B cell (primary cell): ENCODE measurements at places on chromosomes 3 and 15.

GRCh38 chr3:179671747-179672242 lies 19.0 kb downstream of the USP13 start:
- DNase-seq, result no peak

DNA sequence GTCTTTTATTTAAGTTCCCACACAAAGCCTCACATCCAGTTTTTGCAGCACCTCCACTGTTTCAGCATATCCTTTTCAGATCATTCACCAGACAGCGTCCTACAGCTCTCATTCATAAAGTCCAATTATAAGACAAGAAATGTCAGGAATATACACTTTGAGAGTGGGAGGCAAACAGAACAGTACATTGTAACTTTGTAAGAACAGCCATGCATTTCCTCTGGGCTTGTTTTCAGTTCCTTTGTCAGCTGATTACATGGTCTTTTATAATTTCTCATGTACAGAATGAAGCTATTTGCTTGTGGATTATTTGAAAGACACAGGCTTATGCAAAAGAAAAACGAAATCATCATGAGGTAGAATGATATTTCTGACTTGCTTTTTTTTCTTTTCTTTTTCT lies 85.7 kb downstream of the SOX2 start:
- DNase-seq, result no peak

GRCh38 chr15:74511583-74511982 lies 29.4 kb upstream of the ARID3B start:
- no peak for DNase-seq

DNA sequence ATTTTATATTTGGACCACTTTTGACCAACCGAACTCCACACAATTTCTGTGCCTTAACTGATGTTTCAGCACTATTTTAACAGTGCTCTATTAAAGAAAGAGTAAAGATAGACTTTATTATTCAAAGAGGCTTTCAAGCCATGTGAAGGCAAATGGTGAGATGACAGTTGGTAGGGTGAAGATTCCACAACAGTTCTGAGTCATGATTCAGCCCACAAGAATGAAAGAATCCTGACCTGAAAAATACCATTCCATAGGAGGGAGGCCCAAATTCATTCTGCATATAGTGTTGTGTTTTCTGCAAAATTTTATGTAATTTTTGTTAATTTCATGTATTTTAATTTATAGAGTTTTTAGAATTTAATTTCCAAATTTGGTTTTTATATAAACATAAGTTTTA lies 135.6 kb upstream of the STAC start:
- DNase-seq, result no peak

DNA sequence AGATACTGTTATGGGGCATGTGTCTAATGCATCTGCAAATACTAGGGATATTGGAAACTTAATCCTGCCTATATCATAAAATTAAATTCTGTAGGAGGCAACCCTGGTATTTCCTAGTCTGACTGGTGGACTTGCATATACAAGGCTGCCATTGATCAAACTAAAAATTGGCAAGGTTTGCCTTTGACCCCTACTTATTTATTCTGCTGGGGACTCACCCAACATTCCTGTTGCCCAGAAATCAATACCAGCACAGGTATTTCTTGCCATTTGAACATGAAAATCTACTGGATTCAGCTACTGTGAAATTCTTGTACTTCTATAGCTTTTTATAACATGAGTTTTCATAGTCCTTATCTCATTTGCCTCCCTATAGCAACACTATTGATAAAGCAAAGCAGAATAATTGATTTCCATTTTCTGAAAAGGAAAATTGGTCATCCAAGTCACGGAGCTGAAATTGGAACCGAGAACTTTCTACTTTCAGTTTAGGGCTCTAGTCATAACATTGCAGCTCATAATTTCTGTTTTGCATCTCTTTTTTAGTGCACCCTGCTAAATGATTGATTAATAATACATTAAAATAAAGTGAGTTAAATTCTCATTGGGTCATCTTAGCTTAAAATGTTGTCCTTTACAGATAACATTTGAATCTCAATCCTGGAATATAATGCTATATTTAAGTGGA lies 365.2 kb downstream of the MFSD1 start:
- DNase-seq, result no peak

- DNase-seq, result no peak
Observed at GRCh38 chr15:61051569-61052031, 177.5 kb downstream of the RORA start.

GRCh38 chr3:111676211-111677006 lies 81.3 kb upstream of the ZBED2 start:
- no peak for DNase-seq

DNA sequence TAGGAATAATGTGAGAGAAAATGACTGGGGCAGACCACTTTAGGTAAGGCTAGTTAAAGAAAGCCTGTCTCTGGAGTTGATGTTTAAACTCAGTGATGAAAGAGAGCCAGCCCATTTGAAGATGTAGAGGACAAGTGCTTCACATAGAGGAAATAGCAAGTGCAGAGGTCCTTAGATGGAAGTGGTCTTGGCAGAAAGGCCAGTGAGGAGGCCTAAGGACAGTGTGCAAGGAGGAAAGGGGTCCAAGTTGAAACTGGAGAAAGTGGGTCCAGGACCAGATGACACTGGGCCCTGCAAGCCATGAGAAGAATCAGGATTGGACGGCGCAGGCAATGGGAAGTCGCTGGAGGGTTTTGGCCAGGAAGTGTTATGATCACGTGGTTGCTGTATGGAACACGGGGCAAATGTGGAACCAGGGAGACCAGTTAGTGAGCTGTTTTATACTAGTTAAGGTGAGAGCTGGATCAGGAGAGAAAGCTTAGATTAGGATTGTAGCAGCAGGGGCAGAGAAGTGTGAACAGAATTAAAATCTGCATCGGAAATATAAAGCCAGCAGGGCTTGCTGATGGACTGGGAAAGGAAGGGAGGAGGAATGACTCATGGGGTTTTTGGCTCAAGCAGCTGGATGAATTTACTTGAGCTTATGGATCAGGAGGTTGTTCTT lies 48.0 kb upstream of the SCAANT1 start:
- peak; percentile 16 for DNase-seq

- DNase-seq, result no peak
Observed at GRCh38 chr3:123432832-123433523, 15.9 kb downstream of the ADCY5 start.

GRCh38 chr3:38648024-38648658 lies 1.3 kb downstream of the SCN5A start:
- DNase-seq, result no peak

DNA sequence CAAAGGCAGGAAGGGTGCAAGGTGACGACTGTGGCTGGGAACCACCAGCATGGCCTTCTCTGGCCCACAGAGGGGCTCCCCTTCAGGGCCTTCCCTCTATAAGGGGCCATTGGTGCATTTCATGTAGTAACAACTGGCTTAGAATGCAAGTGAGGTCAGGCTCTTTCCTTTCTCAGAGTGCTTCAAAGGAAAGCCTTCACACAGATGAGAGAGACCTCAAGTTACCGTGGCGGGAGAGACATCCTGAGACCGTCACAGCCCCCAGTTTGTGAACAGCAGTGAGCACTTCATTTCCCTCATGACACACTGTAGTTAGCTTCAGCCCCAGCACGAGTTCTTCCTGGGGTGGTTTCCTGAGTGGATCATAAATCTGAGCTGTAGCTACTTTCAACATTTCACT lies 96.6 kb upstream of the LIMD1 start:
- no peak for DNase-seq

DNA sequence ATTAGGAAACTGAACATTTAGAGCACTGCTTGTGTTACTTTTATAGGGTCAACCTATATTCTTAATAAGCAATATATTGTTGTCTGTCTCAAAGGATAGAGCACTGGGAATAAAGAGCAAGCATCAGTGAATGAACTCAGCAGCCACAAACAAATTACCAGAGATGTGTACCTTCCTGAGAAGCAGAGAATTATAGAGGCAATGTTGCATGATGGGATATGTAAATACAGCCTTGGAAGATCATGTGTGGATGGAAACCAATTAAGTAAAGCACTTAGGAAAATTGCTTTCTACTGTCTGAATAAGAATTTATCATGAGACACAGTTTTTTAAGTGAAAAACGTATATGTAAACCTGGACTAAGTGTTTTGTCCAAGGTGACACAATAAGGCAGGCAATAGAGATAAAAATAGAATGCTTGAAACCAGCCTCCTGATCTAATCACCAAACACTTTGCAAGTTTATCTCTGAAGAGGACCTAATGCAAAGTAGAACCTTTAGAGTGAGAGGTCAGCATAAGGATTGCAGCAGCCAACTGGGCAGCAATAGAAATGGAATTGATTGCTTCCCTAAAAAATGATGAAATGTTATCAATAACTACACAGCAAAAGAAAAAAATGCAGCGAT lies 848.0 kb downstream of the TUSC7 start:
- no peak for DNase-seq

GRCh38 chr15:74565381-74566085 lies 24.5 kb downstream of the ARID3B start:
- no peak for DNase-seq

DNA sequence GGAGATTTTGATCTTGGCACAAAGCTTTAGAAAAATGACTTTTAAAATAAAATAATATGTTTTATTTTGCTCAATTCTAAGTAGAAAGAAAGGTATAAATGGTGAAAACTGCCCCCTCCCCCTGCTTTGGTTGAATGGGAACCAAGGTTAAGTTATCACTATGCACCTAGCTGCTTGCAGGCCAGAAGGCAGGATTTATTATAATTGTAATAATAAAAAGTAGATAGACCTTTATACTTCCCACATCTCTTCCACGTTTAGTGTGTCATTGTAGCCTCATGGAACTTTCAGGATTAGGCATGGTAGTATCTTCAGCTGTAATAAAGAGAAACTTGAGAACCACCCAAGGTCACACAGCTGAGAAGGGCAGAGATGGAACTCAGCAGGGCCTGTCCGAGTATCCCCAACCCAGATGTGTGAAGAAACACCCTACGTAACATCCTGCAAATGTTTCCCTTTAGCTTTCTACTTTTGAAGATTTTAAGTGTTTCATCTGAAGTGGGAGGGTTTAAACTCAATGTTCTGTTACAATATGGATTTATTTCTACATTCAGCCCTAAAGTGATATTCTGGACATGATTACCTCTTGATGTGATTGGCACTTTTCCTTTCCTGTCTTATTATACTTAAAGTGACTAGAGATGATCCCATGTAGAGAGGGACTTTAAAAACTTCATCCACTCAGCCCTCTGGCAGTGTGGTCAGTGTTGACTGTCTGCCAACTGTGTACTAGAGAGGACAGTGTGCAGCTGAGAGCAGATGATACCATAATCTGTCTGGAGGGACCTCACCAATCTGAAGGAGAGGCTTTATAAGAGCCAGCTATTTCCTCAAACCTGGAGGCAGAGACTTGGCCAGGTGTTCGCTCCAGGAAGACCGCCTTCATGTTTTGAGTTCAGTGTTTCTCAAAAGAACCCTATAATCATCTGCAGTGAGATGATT lies 282.5 kb upstream of the TRIM42 start:
- DNase-seq, result no peak
